ENCODE measurements at places on chromosomes 7 and 10. TPM values are rescaled to one million over a fixed set of nuclear protein-coding genes. Genes with fewer than 3 reads are reported as not detected.

DNA sequence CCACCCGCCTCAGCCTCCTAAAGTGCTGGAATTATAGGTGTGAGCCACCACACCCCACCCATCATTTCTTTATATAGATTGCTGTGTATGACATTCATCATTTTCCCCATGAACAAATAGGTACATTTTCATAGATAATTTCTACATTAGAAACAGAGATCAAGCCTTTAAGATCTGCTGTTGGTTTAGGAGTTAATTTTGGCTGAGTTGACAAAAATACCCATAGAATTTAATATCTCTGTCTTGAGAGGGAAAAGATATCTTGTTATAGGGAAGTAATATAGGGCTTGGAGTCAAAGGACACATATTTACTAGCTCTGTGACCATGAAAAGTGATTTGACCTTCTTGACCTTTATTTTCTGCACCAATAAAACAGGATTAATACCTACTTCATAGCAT lies 51.8 kb downstream of the LRMDA start:
- no peak overlapping the region for H3K4me3 ChIP-seq
- H3K36me3 ChIP-seq: no peaks in the 10 kb centered on the region
- DNase-seq: no peak
- H3K27ac ChIP-seq: no peak overlapping the region
- H3K4me1 ChIP-seq: no peaks in the 10 kb centered on the region

GRCh38 chr10:63713191-63714144 lies 192.3 kb downstream of the REEP3 start:
- H3K4me1 ChIP-seq: peaks cover 4% of the 10 kb centered on the region
- no peak overlapping the region for H3K4me3 ChIP-seq
- H3K27ac ChIP-seq: no peak overlapping the region
- H3K27me3 ChIP-seq: no peaks in the 10 kb centered on the region
- H3K36me3 ChIP-seq: no peaks in the 10 kb centered on the region

GRCh38 chr7:13072014-13072413 lies 384.6 kb downstream of the ARL4A start:
- no peaks in the 10 kb centered on the region for H3K4me1 ChIP-seq
- H3K27me3 ChIP-seq: no peaks in the 10 kb centered on the region
- H3K36me3 ChIP-seq: no peaks in the 10 kb centered on the region
- no peak overlapping the region for H3K4me3 ChIP-seq
- no peak for DNase-seq

DNA sequence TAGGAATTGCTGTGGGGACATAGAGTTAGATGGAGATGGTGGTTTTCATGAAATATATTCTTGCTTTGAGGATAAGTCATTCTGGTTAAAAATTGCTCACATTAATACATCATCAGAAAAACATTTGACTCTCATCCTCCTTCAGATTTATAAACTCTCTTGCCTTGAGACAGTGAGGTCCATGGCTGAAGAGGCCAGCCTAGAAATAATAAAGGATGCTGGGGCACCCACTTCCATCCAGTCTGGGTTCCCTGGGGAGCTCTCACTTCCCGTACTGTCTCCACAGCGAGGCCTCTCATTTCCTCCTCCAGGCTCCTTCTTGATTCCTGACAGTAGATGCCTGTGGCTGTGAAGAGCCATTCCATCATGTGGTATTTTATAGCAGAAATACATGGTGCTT lies 73.3 kb upstream of the PRKG1 start:
- no peaks in the 10 kb centered on the region for H3K36me3 ChIP-seq
- no peaks in the 10 kb centered on the region for H3K4me1 ChIP-seq
- no peak overlapping the region for H3K27ac ChIP-seq

DNA sequence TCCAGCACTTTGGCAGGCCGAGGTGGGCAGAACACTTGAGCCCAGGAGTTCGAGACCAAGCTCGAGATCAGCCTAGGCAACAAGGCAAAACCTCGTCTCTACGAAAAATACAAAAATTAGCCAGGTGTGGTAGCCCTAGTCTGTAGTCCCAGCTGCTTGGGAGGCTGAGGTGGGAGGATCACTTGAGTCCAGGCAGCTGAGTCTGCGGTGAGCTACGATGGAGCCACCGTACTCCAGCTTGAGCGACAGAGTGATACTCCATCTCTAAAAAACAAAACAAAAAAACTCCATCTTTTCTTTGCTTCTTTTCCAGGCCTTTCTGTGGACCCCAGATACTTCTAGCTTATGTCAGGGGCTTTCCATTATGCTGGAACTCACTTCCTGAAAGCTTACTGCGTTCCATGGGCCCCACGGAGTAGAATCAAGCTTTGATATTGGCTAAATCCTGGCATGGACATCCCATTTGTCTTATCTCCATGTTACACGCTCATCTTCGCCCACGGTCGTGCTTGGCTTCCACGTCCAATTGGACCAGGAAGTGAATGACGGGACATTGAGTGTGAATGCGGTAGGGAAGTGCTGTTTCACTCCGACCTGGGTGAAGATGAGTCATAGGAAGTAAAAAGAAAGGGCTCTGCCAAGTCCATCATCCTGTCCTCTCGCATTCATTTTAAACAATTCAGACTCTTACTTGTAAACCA lies 45.7 kb downstream of the FAM171A1 start:
- no peaks in the 10 kb centered on the region for H3K36me3 ChIP-seq
- no peak overlapping the region for H3K4me3 ChIP-seq
- H3K27me3 ChIP-seq: peaks cover 6% of the 10 kb centered on the region
- no peak overlapping the region for H3K27ac ChIP-seq
- peaks cover 5% of the 10 kb centered on the region for H3K4me1 ChIP-seq

STEAP1 gene
- total RNA-seq: not detected

Data from activated CD8-positive, alpha-beta T cell treated with anti-CD3 and anti-CD28 coated beads, Interleukin-2, amount 10 ng/mL, durations not matched to agents 7 days and 5 days (primary cell).